ENCODE measurements at places on chromosomes 3 and 15. TPM values are rescaled to one million over a fixed set of nuclear protein-coding genes. Genes with fewer than 3 reads are reported as not detected.

DNA sequence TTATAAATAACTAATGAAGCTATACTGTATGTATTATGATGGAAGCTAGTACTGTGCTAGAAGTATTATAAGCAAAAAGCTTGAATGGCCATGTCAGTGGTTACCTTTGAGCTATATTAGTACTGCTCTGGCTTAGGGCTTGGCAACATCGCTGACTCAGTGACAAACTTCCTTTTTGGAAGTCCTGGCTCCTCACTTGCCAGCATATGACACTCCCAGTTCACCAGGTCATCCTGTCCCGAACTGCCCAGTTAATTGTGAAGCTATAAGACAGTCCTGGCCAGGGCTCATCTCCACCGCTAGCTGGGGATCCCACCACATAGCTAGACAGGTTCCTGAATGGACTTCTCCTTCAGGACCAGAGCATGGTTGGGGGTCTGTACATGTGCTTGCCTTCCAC, 31.9 kb downstream of the RAB8B start:
- DNase-seq = no peak

DNA sequence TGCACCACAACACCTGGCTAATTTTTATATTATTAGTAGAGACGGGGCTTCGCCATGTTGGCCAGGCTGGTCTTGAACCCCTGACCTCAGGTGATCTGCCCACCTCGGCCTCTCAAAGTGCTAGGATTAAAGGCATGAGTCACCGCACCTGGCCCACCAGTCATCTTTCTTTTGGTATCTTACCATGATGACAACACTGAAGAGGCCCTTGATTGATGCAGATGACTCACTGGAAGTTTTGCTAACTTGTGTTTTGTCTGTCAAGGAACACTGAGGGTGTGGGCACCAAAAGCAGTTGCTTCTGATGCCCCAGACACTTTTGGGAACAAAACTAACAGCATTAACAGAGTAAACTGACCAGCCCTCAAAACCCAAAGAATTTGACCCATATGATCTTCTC, 88.3 kb downstream of the MYO5A start:
- no peak for DNase-seq

DNA sequence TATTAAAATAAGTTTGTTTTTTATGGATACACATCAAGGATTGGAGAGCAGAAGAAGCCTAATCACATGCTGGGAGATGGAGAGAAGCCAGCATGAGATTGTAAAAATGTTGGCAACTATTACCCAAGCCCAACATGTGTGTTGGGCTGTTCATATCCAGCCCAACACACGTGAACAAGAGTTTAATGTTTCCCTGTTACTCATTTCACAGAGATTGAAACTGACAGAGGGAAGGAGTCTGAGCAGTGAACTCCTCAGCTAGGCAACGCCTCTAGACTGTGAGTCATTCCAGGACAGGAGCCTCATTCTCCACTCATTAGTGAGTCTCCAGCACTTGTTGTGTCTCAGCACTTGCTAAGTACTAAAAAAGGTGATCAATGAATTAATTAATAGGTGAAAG, 43.2 kb upstream of the CMSS1 start:
- no peak for DNase-seq

GRCh38 chr3:152381881-152382295, 113.2 kb downstream of the MBNL1 start:
- DNase-seq = no peak

- no peak for DNase-seq
Measured at GRCh38 chr3:160796089-160796812, 40.2 kb downstream of the PPM1L start.

GRCh38 chr3:46830801-46831200, 32.4 kb downstream of the MYL3 start:
- DNase-seq = no peak

GRCh38 chr15:33310481-33311311, at the start of gene RYR3:
Gene RYR3 (plus strand): TSS chr15:33310967. CDS start chr15:33311046, 79 bp downstream.
- DNase-seq = no peak

DNA sequence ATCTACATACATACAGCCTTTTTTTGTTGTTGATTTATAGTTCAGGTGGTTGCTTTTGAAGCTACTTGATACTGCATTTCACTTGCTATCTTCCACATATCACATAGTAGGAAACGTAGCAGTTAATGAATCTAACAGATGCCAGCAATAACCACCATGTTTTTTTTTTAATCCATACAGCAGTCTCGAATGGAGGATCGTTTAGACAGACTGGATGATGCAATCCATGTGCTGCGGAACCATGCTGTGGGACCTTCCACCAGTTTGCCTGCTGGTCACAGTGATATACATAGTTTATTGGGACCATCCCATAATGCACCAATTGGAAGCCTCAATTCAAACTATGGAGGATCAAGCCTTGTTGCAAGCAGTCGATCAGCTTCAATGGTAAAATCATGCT, 123.2 kb upstream of the CGNL1 start:
- DNase-seq = no peak

DNA sequence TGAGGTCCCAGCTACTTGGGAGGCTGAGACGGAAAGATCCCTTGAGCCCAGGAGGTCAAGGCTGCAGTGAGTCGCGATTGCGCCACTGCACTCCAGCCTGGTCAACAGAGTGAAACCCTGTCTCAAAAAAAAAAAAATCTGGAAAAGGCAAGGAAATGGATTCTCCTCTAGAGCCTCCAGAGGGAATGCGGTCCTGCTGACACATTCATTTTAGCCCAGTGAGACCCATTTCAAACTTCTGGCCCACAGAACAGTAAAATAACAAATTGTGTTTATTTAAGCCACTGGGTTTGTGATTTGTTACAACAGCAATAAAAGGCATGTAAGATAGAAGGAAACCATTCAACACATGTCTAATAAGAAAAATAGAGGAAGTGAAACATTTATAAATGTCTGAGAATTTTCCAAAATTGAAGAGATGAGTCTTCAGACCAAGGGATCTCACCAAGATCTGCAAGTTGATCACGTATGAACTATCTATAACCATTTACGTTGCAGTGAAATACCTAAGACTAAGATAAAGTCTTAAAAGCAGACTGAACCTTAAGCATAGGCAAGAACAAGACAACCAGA, at the start of gene HTR3E:
HTR3E (plus strand) TSS at position 254 of the 573 bp plus-strand sequence. CDS start 466 bp downstream, outside the sequence.
- no peak for DNase-seq

DNA sequence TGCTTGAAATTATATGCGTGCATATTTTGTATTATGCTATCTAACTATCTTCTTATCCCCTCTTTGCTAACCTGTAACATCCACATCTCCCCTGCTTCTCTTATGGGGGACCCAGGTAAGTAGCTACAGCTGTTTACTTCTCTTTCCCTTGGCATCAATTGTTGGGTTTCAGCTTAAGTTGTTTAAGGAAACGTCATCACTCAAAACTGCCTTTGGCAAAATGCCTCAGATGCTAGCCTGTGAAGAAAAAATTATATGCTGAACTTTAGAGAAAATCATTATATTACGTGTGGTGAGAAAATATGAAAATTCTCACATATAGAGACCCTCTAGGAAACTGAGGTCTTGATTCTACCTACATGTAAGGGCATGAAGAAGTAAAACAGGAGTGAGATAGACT, 447.0 kb upstream of the NECTIN3 start:
- DNase-seq = no peak

GRCh38 chr3:177703788-177704187, 506.5 kb upstream of the TBL1XR1 start:
- DNase-seq = no peak

- no peak for DNase-seq
Measured at GRCh38 chr15:73617301-73617831, 15.8 kb downstream of the NPTN start.

DNA sequence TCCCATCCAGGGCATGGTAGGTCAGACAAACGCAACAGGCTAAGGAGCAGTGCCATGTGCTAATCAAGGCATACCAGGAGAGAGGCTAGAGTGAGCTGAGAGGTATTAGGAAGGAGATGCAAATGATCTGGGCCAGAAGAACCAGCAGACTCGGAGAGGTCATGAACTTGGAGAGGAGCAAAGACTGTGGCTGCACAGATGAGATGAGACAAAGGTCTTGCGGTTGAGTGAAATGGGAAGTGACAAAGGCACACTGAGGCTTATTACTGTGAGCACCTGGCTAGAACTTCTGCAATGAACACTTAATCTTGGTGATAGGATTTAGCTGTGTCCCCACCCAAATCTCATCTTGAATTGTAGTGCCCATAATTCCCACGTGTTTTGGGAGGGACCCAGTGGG, 380.2 kb downstream of the ULK4 start:
- DNase-seq = no peak

- no peak for DNase-seq
Measured at GRCh38 chr3:57530071-57530608, 14.0 kb downstream of the DNAH12 start.

DNA sequence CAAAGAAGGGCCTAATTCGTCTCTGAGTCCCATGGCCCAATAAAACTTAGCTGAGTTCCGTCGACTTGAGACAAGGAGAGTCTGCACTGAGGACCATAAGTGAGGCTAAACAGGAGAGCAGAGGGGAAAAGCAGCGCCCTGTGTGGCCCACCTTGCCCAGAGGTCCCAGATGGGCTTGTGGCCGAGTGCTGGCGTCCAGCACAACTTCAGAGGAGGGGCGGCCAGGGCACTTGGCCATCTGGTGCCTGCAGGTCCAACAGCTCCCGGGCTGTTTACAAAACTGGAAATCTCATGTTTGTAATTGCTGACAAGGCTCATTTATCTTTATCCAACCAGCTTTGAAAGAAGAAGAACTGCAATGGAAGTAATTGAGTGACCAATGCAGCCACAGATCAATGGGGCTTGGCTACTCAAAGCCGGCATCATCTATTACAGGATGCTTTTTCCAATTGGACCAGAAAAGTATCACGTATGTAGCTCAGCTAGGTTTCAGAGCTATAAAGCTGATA, 306.3 kb downstream of the OCA2 start:
- no peak for DNase-seq

DNA sequence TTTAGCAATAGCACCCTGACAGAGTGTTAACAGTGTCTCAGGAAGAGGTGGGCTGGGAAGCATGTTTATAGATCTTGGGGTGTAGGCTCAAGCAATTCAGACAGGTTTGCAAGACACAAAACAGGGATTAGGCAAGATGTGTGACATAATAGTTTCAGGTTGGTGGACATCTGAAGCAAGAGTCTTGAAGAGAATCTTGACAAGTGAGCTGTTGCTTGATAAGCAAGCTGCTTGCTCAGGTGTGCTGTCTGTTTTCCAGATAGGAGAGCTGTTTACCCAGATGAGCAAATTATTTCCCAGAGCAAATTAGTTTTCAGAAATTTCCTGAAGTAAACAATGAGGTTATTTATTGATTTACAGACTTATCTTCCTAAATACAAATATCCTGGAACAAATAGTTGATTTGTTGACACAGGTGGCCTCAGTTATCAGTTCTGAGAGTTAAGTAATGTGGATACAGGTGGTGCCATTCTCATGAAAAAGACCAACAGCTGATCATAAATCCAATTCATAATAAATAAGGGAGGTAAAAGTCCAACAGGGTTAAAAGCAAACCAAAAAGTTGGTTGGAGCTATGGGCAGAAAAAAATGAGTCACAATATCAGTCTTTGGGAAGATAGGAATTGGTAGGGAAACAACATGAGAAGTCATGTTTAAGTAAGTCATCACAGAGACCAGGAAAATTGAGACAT, 437.3 kb downstream of the TBL1XR1 start:
- no peak for DNase-seq

- no peak for DNase-seq
Measured at GRCh38 chr3:46228260-46229242, 13.7 kb upstream of the CCR3 start.

DNA sequence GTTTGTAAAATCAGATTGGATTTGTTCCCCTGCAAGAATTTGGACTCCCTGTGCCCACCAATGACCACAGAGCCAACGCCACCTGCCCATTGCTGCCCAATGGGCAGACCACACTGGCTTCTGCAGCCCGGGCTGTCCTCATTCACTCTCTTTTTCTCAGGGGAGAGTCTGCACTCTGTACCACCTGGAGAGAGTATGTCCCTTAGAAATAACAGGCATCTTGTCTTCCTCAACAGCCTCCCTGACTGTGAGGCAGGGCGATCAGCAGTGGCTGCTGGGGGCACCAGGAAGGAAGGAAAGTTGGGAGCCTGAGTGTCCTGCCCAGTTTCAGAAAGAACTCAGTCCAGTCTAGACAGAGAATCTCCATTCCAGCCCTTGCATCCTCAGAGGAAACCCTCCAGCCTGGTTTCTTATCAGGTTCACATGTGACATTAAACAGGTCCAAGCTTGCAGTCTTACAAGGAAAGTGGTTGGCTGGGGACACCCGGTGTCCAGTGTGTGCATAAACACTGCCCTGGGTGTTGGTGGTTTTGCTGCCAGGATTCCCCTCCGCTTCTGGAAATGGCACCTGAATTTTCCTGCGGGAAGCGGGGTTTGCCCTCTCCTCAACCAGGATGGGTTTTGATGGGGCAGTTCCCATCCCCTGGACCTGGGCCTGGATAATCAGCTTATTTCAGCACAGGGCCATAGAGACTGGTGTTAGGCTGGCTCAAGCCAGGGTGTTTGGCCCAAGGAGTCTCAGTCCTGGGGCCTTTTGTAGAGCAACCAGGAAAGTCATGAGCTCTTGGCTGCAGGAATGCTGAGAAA, 37.2 kb downstream of the SSUH2 start:
- no peak for DNase-seq

- no peak for DNase-seq
Measured at GRCh38 chr3:116087426-116087825, 357.9 kb downstream of the LSAMP start.

DNA sequence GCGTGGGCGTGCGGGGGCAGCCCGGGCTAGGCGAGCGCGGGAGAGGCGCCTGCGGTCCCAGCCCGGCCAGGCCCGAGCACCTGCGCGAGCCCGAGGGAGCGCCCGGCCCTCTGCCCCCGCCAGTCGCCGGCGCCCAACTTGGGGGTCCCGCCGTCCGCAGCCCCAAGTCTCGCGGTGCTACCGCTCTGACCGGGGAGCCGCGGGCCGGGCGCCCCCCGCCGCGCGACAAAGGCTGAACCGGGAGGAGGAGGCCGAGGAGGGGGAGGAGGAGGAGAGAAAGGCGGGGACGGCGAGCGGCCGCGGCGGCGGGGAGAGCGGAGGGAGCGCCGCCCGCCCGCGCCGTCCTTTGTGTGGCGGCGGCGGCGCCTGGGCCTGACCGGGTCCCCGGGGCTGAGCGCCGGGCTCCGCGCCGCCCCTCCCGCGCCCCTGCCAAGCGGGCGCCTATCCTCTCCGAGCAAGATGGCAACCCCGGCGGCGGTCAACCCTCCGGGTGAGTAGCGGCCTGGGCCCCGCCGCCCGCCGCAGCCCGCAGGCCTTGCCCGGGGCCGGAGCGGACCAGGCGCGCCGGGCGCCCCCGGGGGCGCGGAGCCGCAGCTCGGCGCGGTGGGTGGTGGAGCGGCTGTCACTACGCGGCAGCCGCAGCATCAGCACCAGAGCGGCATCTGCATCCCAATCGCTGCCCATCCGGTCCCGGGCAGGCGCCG, at the start of gene ARNT2:
ARNT2 (plus strand) TSS at position 326 of the 704 bp plus-strand sequence; CDS start at position 460, 134 bp downstream.
- no peak for DNase-seq

The GP9 gene
- total RNA-seq = not detected

The CLEC3B gene
- 217 TPM for total RNA-seq

The GOLGA6B gene
- not detected for total RNA-seq

The CNTN3 gene
- 4.0 TPM for total RNA-seq

The HYAL3 gene
- total RNA-seq = 1.4 TPM

The SNX22 gene
- total RNA-seq = 0.71 TPM

The GRM7 gene
- 0.16 TPM for total RNA-seq

The TEX264 gene
- total RNA-seq = 35.4 TPM

The ITIH4 gene
- 4.3 TPM for total RNA-seq

The LTK gene
- total RNA-seq = 0.77 TPM

The ERICH6 gene
- 0.29 TPM for total RNA-seq

Measured in mesenteric fat pad (tissue), 1 donor.